ENCODE measurements at places on chromosomes 6 and 20. TPM values are rescaled to one million over a fixed set of nuclear protein-coding genes. Genes with fewer than 3 reads are reported as not detected.

Gene GCNT2
- total RNA-seq, result 0.78 TPM

DNA sequence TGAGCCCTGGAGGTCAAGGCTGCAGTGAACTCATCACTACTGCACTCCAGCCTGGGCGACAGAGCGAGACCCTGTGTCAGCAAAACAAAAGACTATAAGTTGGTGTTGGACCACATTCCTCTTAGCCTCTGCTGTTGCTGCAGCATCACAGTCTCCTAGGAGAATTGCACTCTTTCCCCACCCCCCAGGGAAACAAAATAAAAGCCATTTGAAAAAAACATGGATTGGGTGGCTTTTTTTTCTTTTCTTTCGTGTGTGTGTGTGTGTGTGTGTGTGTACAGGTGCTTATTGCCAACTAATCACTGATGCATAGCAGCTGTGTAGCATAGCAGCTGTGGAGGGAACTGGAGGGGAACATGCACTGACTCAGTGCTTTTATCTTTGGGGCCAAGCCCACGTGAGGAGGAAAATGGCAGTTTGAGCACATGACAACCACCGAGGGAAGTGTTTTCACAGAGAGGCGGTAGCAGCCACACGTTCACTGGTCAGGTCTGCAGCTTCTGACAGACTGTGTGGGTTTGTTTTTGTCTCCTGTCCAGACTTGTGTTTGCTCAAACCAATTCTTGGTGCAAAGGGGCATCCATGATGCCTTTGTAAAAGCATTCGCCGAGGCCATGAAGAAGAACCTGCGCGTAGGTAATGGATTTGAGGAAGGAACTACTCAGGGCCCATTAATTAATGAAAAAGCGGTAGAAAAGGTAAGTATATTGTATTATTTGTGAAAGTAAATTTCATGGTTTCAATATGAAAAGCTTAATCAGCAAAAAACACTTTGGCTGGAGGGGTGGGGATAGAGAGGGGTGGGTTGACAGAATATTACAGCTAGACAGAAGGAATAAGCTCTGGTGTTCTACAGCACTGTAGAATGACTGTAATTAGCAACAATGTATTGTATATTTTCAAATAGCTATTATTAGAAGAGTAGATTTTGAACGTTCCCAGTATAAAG, 27.7 kb downstream of the ALDH5A1 start:
- DNase-seq, result no peak

DNA sequence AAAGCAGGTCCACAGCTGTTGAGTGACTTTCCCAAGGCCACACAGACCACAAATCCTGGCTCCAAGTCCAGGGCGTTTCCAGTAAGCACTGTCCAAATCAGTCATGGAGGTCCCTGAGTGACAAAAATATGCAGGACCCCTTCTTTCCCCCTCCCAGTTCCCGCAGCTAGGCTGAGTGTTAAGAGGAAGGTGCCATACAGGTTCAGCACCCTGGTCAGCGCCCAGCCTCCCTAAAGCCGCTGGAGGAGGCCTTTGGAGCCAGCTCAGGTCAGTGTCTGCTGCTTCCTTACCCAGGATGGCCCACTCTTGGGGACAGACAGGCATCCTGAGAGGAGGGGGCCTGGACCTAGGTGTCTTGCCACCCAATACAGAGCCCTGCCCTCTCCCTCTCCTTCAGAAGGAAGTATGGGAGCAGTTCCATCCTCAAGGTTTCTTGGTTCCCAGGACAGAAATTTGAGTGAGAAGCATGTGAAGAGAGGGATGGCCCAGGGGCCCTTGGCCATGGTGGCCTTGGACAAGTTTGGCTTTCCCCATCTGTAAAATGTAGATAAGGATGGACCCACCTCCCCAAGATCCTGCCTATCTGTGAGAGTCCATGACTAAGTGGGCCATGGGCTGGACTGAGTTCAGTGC, 13.2 kb downstream of the TMEM74B start:
- DNase-seq, result no peak

DNA sequence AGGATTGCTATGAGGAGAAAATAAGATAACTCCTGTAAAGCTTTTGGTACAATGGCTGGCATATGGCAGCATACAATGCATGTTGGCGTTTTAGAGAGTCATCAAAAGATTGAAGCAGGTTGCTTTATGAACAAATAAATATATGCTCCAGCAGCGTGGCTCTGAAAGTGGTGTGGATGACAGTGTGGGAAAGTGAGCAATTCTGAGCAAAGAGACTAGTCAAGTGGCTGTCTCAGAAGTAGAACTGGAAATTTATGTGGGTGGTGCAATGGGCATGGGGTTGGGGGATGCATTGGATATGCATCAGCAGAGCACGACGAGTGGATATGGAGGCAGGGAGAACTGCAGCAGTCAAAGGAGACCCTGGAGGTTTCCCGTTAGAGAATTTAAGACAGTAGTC, 66.2 kb upstream of the PHACTR2 start:
- no peak for DNase-seq

DNA sequence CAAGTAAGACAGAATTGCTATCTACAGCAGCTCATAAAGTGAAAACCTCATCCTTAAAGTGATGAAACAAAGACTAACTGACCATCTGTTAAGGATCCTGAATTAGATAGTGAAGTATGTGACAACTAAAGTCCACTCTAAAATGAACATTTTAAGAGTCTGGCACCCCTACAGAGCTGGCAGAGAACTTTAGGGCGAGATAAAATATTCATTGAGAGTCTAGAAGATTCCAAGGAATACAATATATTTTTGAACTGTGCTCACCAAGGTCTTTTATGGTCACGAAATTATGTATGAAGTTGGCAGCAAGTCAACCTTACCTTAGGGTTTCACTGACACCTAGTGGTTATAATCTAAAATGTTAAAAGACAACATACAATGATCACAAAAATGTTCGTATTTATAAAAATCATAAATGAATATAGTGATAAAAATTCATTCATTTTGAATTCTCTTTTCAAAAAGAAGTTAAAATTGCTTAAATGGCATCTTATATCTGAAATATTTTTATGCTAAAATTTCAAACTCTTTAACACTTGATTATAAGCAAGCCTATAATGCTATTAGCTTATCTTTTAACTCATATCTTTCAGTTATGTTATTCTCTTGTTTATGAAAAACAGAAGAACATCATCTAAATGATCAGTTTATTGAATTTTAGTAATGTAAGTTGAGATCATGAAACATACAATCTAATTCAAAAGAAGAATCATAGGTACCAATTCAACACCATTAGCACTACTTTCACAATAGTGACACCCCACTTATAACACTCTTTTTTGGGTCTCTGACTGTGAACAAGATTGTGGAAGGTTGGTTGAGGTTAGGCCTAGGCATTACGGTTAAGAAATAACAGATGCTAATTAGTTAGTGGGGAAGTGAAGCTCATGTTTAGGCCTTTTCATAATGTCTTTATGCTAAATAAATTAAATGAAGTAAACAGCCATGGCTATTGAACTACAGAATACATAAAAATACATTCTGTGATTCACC, 27.5 kb downstream of the RSPH3 start:
- DNase-seq, result no peak

Data from activated T-cell treated with anti-CD3 and anti-CD28 coated beads, Interleukin-2, amount 50 U/mL, for 4 hours (primary cell).